ENCODE measurements at places on chromosomes 2 and 18.

GRCh38 chr18:57898506-57899124, 95.5 kb upstream of the ATP8B1 start:
- peak; percentile 93 for DNase-seq

DNA sequence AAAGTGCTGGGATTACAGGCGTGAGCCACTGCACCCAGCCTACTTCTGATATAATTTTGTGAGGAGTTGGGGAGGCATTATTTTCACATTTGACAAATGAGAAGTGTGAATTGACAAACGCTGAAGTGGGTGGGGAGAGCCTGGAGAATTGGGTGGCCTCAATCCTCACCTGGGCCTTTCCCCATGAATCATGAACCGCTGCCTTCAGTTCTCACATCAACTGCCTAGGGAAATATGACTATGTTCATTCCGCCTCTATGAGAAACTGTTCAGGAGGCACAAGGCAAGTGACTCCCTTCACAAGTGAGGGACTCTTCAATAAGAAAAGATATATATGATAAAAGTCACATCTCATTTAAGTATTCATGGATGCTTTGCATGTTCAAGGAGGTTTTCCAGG, 96.6 kb upstream of the RND3 start:
- DNase-seq: no peak

DNA sequence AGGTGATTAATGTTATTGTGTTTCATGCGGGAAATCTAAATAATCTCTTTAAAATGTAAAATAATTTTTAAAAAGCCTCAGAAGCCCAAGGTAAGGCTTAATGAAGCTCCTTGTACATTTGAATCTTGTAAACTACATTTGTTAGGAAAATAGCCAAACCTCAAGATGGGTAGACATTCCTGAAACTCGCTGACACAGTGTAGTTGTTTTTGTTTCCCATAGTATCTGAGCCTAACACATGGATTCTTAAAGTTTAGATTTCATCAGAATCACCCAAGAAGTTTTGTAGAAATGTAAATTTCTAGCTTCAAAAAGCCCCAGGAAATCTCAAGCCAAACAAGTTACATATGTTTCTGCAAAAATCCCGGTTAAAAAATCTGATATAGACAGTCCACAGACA, 1221.1 kb upstream of the ACVR2A start:
- peak; percentile 73 for DNase-seq

- DNase-seq: no peak
Measured at GRCh38 chr2:242011167-242011513, 141.6 kb downstream of the RTP5 start.

DNA sequence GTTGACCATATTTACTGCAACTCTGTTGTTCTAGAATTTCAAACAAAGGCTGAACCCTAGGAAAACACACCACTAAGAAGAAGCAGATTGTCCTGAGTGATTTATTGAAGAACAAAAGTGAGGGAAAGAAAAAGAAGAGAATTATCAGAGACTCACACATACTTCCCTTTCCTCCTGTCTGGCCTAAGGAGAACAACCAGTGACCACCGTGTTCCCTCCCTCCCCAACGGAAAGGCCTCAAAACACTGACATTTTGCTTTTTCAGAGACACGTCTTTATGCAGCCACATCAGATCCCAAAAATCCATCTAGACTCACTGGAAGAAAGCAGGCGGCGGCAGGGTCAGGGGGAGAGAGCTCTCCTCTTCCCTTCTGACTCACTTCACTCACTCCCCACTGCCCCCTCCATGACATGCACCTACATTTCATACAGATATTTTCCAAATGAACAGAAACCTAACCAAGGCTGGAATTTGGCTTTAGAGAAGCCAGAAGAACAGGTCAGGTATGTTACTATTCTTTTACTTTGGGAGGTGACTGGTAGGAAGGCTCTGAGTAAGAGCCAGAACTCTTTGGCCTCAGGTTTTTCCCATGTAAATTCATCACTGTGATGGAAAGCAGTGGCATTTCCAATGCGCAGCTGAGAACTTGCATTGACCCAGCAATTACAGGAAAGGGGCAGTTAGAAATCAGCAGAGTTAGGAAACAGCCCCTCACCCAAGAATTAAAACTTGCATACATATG, 169.9 kb downstream of the BCL11A start:
- no peak for DNase-seq

DNA sequence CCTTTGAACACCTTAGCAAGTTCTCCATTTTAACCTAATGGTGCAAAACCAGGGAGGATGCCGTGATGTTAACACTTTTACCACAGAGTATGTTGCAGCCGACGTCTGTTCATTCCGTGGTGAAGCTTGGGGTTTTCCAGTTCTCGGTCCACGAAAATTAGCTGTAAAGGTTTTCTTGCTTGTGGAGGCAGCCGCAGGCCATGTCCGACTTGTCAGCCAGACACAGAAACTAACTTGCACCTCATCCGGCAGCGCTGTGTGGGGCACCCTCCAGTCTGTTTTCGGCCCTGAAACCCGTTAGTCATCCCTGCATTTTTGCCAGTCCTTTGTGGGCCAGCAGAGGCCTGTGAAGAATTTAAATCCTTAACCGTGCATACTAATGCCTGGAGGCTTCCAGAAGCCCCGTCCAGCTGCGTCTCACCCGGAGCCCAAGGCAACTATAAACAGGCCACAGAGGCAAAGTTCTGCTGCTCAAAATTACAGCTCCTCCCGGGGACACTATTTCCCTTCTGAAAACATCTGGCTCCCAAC, 70.6 kb downstream of the SH3YL1 start:
- DNase-seq: peak; percentile 5

DNA sequence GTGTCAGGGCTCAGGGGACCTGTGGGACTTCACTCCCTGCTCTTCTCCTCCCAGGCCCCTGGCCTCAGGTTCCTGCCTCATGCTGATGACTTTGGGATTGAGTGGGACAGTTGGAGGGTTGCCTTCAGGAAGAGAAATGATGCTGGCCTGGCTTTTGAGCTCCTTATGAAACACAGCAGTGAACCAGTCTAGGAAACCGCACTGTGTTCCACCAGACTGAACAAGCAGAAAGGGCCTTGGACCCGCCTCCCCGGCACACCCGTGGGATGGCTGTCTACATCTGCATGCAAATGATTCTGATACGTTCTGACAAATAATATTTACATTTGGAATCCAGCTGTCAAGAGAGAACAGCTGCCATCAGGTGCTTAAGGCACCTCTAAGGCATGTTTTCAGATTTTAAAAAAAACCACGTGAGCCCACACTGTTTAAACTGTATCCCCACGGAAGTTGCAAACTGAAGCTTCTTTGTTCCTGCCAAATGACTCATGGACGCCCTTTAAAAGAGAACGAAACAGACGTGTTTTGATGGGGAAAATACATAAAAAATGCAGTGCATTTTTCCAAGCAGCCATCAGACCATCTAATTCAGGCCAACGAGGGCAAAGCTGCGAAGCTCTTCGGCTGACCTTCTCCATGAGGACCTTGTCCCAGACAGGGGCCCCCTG, 27.6 kb upstream of the ASAP2 start:
- peak; percentile 65 for DNase-seq

- no peak for DNase-seq
Measured at GRCh38 chr2:223474893-223475292, 127.3 kb downstream of the SCG2 start.

- DNase-seq: no peak
Measured at GRCh38 chr2:209138079-209138478, 285.8 kb upstream of the MAP2 start.

DNA sequence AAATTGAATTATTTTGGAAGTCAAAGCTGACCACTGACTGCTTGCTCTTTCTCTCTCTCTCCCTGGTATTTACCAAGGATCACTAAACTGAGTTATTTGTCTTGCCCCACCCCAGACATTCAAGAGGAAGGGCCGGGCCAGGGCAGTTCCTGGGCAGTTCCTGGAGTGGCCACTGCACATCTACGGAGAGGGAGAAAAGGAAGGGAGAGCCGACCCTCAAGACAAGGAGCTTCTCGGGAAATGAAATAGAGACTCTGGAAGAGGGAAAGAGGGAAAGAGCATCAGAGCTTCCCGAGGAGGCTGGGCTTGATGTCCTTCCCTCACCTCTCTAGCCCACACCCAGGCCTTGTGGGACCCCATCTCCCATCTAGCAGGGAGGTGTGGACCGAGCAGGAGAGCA, 83.1 kb downstream of the SEPTIN10 start:
- no peak for DNase-seq

DNA sequence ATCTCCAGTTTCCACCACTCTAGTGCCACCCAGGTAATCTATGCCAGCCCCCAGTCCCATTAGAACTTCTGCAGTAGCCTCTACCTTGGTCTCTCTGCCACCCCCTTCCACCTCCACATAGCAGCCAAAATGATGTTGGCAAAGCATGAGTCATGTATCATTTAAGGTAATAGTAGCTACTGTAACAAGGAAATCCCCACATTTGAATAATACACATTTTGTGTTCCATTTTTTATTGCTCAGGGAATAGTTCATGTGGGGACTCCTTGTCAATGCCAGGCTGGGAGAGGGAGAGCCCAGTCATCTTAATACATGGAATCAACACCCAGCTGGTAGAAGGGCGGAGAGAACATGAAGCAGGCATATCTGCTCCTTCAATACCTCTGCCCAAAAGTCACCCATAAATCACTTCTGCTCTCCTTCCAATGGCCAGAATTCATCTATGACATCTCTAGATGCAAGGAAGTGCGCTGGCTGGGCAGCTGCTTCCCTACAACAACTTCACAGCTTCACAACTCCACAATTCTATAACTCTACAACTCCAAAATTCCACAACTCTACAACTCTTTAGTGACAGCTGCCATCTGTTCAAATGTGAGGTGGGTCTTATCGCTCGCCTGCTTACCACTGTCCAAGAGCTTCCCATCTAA, 70.6 kb upstream of the GLS start:
- DNase-seq: no peak

DNA sequence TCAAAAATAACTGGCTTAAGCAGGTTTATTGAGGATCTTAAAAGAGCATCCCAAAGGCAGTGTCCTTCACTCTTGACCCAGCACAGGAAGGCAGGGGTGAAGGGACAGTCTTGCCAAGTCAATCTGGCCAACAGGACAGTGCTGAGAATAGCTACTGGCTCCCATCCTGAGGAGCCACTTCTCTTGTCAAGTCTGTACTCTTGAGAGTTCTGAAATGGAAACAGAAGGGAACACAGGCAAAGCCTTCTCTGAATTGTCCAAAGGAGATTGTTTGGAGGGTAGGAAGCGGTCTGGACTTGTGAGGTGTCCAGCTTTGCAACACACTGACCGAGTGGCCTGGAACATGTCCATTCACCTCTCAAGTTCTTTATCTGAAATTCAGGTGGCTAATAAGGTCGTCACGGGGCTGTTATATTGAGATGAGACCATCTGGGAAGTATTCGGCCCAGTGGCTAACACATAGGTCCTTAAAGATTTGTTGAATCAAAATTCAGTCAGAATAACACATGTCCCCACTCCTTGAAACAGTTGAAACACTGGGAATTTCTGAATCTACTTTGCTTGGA, 99.5 kb upstream of the FHL2 start:
- no peak for DNase-seq

GRCh38 chr18:69674292-69674877, 273.3 kb downstream of the CD226 start:
- DNase-seq: no peak
